Uterus (tissue), 4 donors: ENCODE measurements at places on chromosomes 7 and 10. TPM values are rescaled to one million over a fixed set of nuclear protein-coding genes. Genes with fewer than 3 reads are reported as not detected.

MMP21 gene
- total RNA-seq: 0.48 TPM

GNB2 gene
- 109 TPM for total RNA-seq

DNA sequence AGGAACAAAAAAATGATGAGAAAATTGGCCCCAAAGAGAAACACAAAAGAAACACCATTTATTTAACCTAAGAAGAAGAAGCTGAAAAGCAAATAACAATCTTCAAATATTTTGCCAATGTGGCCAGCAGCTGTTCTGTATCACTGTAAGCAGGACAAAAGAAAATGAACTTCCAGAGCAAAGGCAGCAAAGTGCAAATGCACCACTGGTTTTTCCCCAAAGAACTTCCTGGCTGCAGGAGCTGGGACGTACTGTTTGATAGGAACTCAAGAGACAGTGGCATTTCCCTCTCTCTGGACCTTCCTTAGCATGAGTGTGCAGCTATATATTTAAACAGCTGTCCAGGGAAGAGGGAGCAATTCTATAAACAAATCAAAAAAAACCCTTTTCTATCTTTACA is 60.4 kb downstream of the RNLS start:
- DNase-seq: no peak

- DNase-seq: no peak
Measured at GRCh38 chr7:75913437-75913836, 1.5 kb upstream of the POR start.

GTF2IRD2 gene
- 12.9 TPM for total RNA-seq
